ENCODE measurements at places on chromosomes 5 and 9.

DNA sequence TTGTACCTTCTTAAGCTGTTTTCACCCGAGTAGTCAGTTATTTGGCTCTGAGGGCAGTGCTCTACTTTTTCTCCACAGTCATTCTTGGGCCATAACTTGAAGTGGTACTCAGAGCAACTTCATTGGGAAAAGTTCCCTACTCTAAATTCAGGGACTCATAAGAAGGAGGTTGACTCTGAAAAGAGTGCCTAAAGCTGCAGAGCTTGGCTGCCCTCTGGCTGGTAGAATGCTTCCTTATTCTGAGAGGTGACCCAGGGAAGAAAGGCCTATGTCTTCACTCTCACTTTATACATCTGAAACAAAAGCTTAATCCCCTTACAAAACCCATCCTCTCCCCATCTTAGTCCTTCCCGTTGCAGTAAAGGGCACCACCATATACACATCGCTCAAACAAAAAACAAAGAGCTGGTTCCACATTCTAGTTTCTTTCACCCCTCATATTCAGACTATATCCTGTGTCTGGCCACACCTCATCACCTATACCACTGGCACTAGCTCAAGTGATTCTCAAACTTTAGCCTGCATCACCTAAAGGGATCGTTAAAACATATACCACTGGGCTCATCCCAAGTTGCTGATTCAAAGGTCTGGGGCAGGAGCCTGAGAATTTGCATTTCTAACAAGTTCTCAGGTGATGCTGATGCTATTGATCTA is 7.9 kb downstream of the IGIP start:
- DNase-seq: no peak

- DNase-seq: no peak
These were observed 40.2 kb upstream of the TAS2R1 start for GRCh38 chr5:9670371-9670770.

DNA sequence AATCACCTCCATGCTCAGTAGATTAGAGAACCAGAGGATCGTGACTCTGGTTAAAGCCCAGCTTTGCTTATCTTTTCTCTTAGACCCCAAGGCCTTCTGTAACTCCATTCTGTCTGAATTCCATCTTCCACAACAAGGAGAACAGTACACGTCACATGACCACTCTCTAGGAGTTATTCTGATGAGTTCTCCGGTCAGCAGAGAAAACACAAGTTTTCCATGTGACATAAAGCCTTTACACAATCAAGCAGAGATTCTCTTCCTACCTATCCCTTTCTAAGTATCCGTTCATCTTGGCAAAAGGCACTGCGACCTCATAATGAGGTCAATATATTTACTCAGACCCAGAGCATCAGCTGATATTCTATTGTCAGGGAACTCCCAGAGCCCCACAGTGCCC is 112.3 kb downstream of the TRPM6 start:
- DNase-seq: no peak

DNA sequence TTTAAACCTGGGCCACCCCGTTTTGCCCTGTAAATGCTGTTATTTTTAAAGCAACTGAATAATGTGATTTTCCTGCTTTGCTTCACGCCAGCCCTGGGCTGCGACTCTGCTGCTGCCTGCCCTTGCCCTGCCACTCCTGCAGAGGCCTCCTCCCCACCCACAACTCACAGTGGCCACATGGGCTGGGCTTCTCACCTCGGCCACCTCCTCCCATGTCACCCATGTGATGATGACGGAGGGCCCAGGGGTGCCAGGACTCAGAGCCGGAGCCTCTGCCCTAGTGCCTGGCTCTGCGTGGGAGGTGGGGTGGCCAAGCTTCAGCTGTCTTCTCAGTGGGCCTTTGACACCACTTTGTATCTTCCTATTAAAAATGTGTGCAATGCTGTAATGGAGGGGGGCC is 48.1 kb upstream of the NKD2 start:
- no peak for DNase-seq

GRCh38 chr5:115532517-115532916 is 12.1 kb downstream of the FEM1C start:
- DNase-seq: no peak

- no peak for DNase-seq
These were observed 52.0 kb upstream of the DAPK1 start for GRCh38 chr9:87445646-87446045.

- DNase-seq: no peak
These were observed 1.2 kb upstream of the IL33 start for GRCh38 chr9:6214434-6214833.

DNA sequence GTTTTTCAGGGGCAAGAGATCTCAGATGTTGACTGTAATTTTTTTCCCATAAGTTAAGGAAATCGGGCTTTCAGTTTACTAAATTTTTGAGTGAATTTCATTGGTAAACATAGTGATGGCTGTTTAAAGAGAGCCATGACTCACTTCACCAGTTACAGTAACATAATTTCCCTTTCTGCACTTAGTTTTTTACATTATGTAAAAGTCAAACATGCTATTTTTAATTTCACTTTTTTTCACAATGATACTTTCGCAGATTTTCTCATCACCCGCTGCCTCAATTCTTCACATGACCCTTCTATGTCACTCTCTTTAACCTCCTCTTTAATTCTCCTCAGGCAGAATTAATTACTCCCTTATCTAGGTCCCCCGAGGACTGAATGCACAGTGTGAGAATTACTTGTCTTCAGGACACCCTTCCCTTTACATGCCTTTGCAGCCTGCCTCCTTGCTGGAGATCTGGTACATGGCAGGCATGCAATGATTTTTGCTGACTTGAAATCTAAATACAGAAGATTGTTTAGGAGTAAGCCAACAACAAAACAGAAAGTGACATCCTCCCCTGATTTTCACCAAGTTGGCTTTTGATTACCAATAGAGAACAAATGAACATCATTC is 217.5 kb upstream of the S1PR3 start:
- DNase-seq: no peak

DNA sequence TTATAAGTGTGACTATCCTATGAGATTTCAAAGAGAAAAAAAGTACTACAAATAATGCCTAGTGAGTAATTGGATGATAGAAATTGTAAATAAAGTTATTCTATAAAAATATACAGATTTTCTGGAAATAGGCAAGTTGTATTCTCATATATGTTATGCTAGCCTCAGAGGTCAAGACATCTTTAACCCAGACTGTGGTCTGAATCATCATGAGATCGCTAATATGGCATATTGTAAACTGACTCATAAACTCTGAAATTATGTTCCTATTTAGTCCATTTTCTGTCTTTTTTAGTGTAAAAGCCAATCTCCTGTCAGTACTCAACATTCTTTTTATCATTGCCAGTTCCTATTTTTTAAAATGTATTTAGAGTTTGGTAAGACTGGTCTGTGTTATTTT is 14.2 kb downstream of the LOX start:
- no peak for DNase-seq

DNA sequence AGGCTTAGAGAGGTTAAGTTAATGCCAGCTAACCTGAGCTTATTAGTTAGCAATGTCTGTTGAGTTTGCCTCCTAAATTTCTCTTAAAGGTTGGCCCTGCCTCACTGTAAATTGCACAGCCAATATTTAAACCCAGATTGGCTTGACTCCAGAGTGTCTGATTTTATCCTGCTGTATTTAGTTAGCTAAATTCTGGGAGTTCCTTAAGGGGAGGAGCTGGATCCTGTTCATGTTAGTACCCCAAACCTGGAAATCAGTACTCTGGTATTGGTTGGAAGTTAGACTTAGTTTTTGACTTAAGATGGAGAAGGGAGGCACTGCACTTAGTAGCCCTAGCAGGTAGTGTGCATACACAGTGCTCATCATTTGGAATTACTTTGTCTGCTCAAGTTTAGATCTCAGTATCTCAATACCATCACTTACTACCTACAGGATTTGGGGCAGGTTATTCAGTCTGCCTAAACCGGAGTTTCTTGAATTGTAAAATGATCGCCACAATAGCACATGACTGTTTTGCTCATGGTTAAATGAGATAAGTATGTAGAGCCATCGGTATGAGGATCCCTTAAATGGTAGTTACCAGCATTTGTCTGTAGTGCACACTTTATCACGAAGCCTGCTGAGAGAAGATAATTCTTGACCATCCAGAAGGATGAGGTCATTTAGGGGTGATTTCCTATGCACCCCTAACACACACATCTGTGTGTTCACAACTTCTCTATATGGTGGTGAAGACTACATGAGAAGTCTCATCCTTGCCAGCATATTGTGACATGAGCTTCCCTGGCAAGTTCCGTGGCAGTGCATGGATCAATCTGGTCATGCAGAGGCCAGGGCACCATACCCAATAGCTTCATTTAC is 264.8 kb upstream of the TRIM32 start:
- no peak for DNase-seq

DNA sequence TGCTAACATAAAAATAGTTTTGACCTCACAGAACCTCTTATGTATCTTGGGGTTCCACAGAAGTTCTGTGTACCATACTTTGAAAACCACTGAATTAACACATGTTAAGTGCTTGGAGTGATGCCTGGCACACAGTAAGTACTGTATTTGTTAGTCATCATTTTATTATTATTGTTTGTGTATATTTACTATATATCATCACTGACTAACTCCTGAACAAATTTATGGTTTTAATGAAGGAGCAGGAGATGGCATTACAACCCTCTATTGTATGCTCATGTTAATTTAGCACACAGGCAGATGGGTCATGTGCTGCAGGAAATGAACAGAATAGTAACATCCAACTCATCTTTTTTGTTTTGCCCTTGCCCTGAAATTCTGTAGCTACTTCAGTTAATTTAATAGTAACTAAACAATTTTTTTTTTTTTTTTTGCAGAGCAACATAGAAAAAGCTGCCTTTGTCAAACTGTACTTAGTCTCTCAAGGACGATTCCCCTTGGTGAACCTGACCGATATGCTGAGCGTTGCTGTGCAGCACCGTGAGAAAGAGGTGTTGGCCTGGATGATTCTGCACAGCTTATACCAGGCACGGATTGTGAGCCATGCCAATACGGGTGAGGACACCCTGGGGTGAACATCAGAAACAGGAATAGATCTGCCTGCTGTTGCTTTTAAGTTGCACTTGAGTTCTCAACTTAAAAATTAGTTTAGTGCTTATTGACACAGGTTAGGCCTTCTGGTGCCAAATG is 45.4 kb downstream of the HACD4 start:
- DNase-seq: no peak

- DNase-seq: no peak
These were observed 34.6 kb downstream of the C5orf15 start for GRCh38 chr5:133933670-133934295.

- DNase-seq: no peak
These were observed 462.5 kb downstream of the SPOCK1 start for GRCh38 chr5:137036640-137037039.

DNA sequence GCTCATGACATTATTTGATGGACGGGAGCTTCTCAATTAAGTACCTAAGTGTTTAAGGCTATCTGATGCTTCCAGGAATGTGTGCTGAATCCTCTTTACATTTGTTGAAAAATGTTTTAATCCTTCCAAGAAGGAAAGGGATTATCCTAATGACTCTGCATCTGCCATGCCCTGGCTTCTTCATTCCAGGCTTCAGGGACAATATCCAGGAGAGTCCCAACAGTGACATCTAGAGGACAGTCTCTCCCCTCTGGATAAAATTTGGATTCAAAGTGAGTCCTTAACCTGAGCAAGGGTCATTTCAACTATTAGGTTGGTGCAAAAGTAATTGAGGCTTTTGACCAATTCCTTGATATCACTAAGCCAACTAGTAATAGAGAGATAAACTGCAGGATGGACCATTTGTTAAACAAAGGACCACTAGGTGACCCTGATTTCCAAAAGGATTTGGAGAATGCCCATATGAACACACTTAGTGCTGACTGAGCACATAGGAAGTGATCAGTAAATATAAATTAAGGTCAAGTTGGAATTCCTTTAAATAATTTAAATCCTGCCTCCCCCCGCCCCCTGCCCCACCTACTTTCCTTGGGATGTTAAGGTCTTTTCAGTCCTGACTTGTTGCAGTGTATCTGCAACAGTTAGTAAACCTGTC is 19.1 kb downstream of the TNFSF8 start:
- peak; percentile 80 for DNase-seq

DNA sequence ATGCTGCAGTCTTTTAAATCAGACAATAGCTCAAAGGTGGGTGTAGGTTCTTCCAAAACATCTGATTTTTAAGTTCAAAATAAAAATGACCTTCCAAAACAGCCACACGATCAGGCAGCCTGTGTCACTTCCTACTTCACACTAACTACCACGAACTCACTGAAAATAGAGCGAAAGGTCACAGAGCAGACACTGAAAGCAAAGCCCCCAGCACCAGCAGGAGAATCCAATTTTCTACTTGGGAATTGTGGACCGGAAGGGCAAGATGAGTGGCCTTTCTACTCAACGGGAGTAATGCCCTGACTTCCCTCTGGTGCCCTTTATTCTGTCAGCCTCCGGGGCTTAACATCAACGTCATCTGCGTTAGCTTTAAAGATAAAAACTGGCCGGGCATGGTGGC is 107.8 kb upstream of the FAM120A start:
- DNase-seq: no peak

DNA sequence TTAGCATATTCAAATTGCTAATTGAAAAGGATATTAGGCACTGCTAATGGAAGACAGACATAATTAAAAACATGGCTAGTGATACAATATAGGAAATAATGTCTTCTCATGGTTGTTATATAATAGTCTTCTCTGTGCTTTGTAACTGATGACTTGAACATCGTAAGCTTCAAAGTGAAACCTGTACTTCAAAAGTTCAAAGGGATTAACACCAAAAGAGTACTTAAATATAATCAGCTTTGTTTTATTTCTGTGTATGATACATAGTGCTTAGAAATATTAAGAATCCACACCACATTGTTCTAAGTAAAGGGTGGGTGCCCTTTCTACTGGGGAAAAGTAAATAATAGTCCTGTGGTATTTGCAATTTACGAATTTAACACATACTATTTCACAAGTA is 75.4 kb upstream of the ITGA1 start:
- no peak for DNase-seq

DNA sequence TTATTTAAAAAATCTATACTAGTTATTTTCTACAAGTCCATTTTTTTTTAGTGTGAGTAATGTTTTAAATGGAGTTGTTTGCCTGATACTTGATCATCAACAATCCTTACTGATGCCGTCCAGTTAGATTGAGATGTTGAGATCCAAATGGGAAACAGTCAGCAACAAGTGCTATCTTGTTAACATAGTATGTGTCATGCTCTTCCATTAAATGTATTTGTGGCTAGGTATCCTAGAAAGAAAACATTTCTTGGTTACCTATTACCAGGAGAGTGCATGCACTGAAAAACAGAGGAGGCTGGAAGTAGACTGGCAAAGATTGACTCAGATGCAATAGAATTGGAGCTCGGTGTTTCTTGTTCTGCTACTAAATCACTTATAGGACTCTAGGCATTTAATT is 123.4 kb upstream of the MAN2A1 start:
- no peak for DNase-seq
